ENCODE measurements at places on chromosomes 2 and 18. TPM values are rescaled to one million over a fixed set of nuclear protein-coding genes. Genes with fewer than 3 reads are reported as not detected.

The TAF1B gene
- 4.1 TPM for total RNA-seq

The PAX8 gene
- 0.21 TPM for total RNA-seq

The IL36G gene
- total RNA-seq, result not detected

The APOB gene
- total RNA-seq, result 11.2 TPM

The FLACC1 gene
- total RNA-seq, result 6.5 TPM

The TM4SF20 gene
- not detected for total RNA-seq

The ALK gene
- total RNA-seq, result not detected

The PLA2R1 gene
- total RNA-seq, result 1.5 TPM

The IL1F10 gene
- total RNA-seq, result not detected

DNA sequence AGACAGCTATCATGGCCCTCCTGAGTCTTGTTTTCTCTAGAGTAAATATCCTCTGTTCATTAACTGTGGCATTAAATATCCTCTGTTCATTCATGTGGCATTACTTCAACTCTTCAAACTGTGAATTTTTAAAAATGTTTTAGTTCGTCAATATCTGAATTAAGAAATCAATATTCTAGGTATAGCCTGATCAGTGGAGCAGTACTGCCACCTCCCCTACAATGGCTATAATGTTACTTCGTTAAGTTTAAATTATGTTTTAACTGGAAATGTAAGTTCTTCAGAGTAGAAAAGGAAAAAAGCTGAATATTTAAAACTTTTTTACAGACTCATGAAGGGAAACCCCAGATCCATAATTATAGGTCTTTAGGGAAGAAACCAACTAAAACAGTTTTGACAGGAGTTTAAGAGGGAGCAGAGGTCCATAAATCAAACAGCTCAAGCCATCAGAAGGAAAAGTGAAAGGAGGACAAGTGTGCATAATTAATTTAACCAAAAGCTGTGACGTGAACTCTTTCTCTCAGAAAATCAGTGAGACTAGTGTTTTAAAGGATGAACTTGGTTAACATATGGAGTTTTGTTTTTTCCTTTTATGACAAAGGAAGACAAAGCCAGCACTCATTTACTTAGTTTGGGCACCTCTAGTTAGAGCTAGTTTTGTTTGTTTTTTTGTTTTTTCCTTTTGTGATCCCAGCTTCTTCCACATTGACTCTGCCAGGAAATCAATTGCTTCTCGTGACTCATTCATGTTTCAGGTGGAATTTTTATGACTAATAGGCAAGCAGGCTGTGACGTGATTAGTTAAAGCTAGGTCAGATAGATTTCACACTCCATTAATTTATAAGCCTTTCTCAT, 44.9 kb downstream of the RBBP8 start:
- no peaks in the 10 kb centered on the region for H3K4me1 ChIP-seq
- H3K27me3 ChIP-seq, result no peaks in the 10 kb centered on the region
- no peak for DNase-seq

DNA sequence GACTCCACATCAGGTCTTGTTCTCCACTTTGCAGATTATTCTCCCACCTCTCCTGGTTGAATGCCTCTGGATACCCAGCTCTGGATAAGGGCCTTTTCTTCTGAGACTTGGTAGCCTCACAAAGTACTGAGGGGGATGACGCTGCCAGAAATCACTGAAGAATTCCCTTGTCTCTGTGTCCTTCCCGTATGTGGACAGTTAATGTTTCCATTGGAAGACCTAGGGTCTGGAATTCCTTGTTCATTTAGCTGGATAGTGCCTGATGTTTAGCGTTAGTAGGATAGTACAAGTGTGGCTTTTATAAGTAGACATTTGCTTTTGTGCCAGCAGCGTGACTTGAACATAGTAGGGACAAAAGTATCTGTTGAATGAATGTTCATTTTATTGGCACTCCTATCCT, 76.9 kb downstream of the CLHC1 start:
- H3K4me3 ChIP-seq, result no peak overlapping the region
- H3K27me3 ChIP-seq, result no peaks in the 10 kb centered on the region
- H3K4me1 ChIP-seq, result peaks cover 25% of the 10 kb centered on the region
- no peaks in the 10 kb centered on the region for H3K36me3 ChIP-seq
- no peak overlapping the region for H3K27ac ChIP-seq
- DNase-seq, result no peak

- H3K4me1 ChIP-seq, result peaks cover 6% of the 10 kb centered on the region
- H3K4me3 ChIP-seq, result peak overlapping the region; percentile 81
- peaks cover 40% of the 10 kb centered on the region for H3K36me3 ChIP-seq
- peak; percentile 85 for DNase-seq
- H3K27ac ChIP-seq, result peak overlapping the region; percentile 99
- H3K27me3 ChIP-seq, result no peaks in the 10 kb centered on the region
Measured at GRCh38 chr18:12308386-12309100, 502 bp downstream of the TUBB6 start.

GRCh38 chr18:45828917-45829811, 3.7 kb downstream of the SIGLEC15 start:
- H3K4me3 ChIP-seq, result no peak overlapping the region
- H3K4me1 ChIP-seq, result no peaks in the 10 kb centered on the region
- DNase-seq, result no peak
- no peak overlapping the region for H3K27ac ChIP-seq

GRCh38 chr2:24231461-24231881, 56.6 kb downstream of the FAM228A start:
- no peaks in the 10 kb centered on the region for H3K4me1 ChIP-seq
- no peak overlapping the region for H3K4me3 ChIP-seq
- no peaks in the 10 kb centered on the region for H3K27me3 ChIP-seq
- no peak overlapping the region for H3K27ac ChIP-seq

DNA sequence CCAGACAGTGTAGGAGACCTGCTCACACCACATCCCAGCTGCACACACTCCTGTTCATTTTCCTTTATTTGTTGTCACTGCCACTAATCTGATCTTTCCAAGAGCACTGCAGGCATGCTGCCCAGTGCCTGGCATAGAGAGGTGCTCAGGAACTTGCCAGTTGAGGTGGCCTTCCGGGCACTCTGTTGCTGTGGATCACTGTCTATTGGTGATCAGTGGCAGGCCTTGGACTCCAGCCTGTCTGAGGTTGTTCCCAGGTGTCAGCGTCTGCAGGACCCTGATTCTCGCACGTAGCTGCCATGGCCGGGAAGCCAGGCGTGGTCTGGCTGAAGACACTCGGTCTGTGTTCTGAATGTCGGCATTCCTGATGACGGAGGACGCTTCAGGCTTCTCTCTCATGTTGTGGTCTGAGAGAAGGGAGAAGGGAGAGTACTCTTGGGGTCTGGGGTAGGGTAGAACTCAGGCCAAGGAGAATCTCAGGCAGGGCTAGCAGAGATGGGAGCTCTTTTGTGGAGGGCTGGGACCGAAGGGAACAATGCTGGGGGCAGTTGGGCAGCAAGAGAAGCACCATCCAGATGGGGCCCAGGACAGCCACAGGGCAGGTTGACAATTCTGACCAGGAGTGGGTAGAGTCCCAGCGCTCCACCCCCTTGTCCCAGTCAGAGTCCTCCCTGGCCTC, 240.9 kb downstream of the MYCN start:
- no peak for DNase-seq
- H3K27me3 ChIP-seq, result no peaks in the 10 kb centered on the region
- H3K36me3 ChIP-seq, result no peaks in the 10 kb centered on the region
- H3K27ac ChIP-seq, result no peak overlapping the region
- no peak overlapping the region for H3K4me3 ChIP-seq

- no peaks in the 10 kb centered on the region for H3K27me3 ChIP-seq
- peaks cover 81% of the 10 kb centered on the region for H3K36me3 ChIP-seq
- DNase-seq, result no peak
- peak overlapping the region; percentile 41 for H3K27ac ChIP-seq
Measured at GRCh38 chr18:79934311-79935097, 16.9 kb downstream of the SLC66A2 start.

- H3K4me3 ChIP-seq, result no peak overlapping the region
- H3K4me1 ChIP-seq, result peaks cover 24% of the 10 kb centered on the region
- no peaks in the 10 kb centered on the region for H3K27me3 ChIP-seq
Measured at GRCh38 chr2:239949537-239949936, 75.6 kb downstream of the NDUFA10 start.

DNA sequence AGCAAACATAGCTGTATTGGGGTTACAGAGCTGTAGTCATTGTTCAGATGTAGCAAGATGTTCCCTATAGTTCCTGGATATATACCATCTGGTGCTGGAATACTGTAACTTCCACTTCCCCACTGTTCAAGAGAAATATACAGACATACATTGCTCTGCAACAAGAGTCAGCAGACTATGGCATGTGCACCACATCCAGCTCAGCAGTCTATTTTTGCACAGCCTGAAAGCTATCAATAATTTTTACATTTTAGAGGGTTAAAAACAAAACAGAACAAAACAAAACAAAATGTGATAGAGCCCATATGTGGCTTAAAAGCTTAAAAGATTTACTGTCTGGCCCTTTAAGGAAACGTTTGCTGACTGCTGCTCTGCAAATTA, 31.8 kb upstream of the VIT start:
- H3K4me1 ChIP-seq, result peaks cover 6% of the 10 kb centered on the region
- DNase-seq, result no peak

DNA sequence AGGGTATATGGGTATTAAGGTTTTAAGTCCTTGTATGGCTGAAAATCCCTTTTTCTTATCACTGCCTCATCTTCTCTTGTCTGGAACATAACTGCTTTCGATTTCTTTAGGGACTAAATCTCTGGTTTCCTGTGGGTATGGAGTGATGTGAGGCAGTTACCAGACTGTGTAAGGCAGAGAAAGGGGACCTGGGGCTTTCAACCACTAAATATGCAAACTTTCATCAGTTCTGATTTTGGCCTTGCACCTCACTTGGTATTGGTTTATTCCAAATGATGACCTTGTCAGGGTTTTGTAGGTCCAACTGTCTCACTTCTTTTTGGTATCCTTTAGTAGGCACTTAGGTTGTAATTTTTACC, 9.3 kb downstream of the MAP4K4 start:
- no peaks in the 10 kb centered on the region for H3K27me3 ChIP-seq
- no peak for DNase-seq
- H3K36me3 ChIP-seq, result no peaks in the 10 kb centered on the region
- H3K4me3 ChIP-seq, result no peak overlapping the region

DNA sequence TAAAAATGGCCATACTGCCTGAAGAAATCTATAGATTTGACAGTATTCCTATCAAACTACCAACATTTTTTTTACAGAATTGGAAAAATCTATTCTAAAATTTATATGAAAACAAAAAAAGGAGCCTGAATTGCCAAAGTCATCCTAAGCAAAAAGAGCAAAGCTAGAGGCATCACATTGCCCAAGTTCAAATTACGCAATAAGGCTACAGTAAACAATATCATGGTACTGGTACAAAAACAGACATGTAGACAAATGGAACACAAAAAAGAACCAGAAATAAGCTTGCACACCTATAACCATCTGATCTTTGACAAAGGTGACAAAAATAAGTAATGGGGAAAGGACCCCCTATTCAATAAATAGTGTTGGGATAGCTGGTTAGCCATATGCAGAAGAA, 50.2 kb upstream of the THSD7B start:
- no peaks in the 10 kb centered on the region for H3K36me3 ChIP-seq
- H3K27me3 ChIP-seq, result no peaks in the 10 kb centered on the region
- H3K4me3 ChIP-seq, result no peak overlapping the region
- H3K4me1 ChIP-seq, result no peaks in the 10 kb centered on the region

GRCh38 chr18:36249392-36249791, 48.1 kb upstream of the FHOD3 start:
- DNase-seq, result no peak
- H3K4me1 ChIP-seq, result no peaks in the 10 kb centered on the region
- H3K27ac ChIP-seq, result no peak overlapping the region
- no peaks in the 10 kb centered on the region for H3K27me3 ChIP-seq
- no peak overlapping the region for H3K4me3 ChIP-seq

GRCh38 chr2:3110994-3111666, 266.5 kb downstream of the EIPR1 start:
- no peak overlapping the region for H3K4me3 ChIP-seq
- peaks cover 14% of the 10 kb centered on the region for H3K27me3 ChIP-seq
- no peaks in the 10 kb centered on the region for H3K4me1 ChIP-seq
- no peaks in the 10 kb centered on the region for H3K36me3 ChIP-seq
- H3K27ac ChIP-seq, result no peak overlapping the region

- peak overlapping the region; percentile 89 for H3K27ac ChIP-seq
- H3K4me1 ChIP-seq, result peaks cover 14% of the 10 kb centered on the region
- no peaks in the 10 kb centered on the region for H3K27me3 ChIP-seq
Measured at GRCh38 chr2:216545359-216545758, 46.7 kb downstream of the RPL37A start.

- H3K27ac ChIP-seq, result peak overlapping the region; percentile 74
- no peak for DNase-seq
- no peaks in the 10 kb centered on the region for H3K27me3 ChIP-seq
- no peak overlapping the region for H3K4me3 ChIP-seq
Measured at GRCh38 chr2:12723736-12724463, 7.2 kb downstream of the TRIB2 start.

- no peaks in the 10 kb centered on the region for H3K36me3 ChIP-seq
- peak overlapping the region; percentile 30 for H3K27ac ChIP-seq
- peaks cover 34% of the 10 kb centered on the region for H3K27me3 ChIP-seq
- no peak overlapping the region for H3K4me3 ChIP-seq
- no peak for DNase-seq
- H3K4me1 ChIP-seq, result peaks cover 7% of the 10 kb centered on the region
Measured at GRCh38 chr2:86012007-86012712, 93.5 kb downstream of the POLR1A start.

- H3K27ac ChIP-seq, result no peak overlapping the region
- no peaks in the 10 kb centered on the region for H3K27me3 ChIP-seq
- H3K4me3 ChIP-seq, result no peak overlapping the region
- no peak for DNase-seq
- no peaks in the 10 kb centered on the region for H3K36me3 ChIP-seq
- no peaks in the 10 kb centered on the region for H3K4me1 ChIP-seq
Measured at GRCh38 chr18:11073971-11074370, 75.4 kb downstream of the PIEZO2 start.

DNA sequence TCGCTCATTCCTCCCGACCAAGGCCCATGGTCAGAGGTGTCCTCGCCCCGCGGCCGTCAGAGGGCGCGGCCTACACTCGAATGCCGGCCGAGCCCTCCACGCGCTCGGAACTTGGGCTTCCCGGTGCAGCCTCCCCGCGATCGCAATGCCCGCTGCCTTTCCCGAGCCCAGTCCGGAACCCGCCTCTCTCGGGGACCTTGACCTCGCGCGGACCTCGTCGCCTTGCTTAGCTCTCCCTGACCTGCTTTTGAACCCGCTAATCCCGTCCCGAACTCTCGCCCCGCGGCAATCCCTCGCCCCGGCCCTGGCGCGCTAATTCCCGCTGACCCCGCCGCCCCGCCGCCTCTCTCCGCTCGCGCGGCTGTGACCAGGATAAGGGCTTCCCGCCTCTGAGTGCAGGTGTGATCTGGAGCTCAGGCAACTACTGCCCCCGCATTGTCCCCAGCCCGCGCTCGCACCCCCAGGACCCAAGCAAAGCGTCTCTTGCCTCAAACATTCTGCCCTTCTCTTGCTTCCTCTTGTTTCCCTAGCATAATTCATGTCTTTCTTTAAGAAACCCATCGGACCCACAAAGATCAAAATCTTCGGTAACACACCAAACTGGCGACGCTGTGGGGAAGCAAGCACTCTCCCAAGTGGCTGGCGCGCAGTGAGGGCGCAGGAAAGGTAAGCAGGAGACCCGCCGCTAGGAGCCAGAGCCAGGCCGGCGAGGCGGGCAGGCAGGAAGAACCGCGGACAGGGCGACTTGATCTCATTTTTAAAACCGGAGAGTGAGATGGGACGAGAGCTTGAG, 46.6 kb upstream of the ATP6V1B1 start:
- H3K4me1 ChIP-seq, result peaks cover 52% of the 10 kb centered on the region
- H3K27me3 ChIP-seq, result peaks cover 96% of the 10 kb centered on the region
- DNase-seq, result peak; percentile 29
- H3K27ac ChIP-seq, result no peak overlapping the region
